Esophagus squamous epithelium (tissue), 5 donors: ENCODE measurements at places on chromosomes 2 and 18.

DNA sequence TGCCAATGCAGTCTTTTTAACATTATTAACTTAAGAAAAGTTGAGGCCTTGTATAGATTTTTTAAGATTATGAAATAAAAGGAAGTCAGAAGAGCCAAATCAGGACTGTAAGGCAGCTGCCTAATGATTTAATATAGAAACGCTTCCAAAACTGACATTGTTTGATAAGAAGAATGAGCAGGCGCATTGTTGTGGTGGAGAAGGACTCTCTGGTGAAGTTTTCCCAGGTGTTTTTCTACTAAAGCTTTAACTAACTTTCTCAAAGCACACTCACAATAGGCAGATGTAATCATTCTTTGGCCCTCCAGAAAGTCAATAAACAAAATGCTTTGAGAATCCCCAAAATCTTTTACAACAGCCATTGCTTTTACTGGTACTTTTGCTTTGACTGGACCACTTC lies 288.6 kb upstream of the FIGN start:
- no peaks in the 10 kb centered on the region for H3K27me3 ChIP-seq
- no peak overlapping the region for H3K27ac ChIP-seq
- no peaks in the 10 kb centered on the region for H3K4me1 ChIP-seq
- H3K4me3 ChIP-seq, result no peak overlapping the region
- no peaks in the 10 kb centered on the region for H3K36me3 ChIP-seq

DNA sequence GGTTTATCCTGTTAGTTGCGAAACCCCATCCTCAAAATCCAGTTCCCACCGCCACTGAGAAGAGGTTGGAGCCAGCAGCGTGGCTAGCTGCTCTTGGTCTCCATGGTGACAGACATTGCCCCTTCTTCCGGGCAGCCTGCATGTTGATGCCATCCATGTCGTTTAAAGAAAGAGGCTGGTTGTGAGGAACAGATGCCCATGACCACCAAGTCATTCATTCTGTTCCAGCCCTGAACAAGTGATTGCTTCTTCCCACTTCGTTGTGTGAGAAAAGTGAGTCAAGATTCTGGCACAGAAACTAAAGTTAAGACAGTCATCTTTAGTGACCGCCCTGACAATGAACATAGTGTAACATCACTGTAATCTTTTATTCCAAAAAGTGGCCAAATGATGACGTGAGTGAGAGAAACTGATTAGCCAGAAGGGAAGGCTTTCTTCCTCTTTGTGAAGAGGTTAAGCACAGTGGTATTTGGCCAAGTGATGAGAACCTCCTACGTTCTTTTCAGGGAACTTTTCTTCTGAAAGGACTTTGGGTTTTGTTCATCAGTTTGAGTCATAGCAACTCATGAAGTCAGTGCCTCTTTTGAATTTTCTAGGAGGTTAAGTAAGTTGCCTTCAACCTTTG lies 272.5 kb downstream of the GALR1 start:
- no peaks in the 10 kb centered on the region for H3K36me3 ChIP-seq
- no peak overlapping the region for H3K4me3 ChIP-seq
- DNase-seq, result no peak
- no peaks in the 10 kb centered on the region for H3K4me1 ChIP-seq

DNA sequence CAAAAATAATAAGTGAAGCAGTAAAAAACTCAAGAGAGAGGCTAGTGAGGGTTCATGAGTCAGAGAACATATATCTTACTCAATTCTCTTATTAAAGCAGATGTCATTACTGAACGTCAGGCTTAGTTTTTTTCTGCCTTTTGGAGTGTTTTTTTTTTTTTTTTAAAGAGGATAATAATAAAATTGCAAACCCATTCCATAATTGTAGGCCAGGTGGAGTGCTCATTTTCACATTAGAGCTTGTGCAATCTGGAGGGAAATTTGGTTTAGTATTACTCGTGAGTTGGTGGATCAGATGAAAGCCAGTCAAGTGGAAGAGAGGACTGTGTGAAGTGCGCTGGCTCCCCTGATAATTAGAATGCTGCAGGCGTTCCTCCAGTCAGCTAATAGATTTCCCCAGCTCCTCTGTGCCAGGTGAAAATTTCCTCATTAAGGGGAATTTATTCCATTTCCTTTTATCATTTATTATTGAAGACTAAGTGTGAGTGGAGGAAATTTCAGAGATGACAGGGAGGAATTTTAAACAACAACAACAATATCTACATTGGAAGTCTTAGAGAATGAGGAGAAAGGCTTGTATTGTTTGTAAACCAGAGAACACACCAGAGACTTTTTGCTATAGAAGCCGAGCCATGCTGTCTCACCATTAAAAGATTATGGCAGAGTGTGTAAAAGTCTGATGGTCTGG lies 74.6 kb downstream of the CPS1 start:
- H3K36me3 ChIP-seq, result no peaks in the 10 kb centered on the region
- H3K4me1 ChIP-seq, result no peaks in the 10 kb centered on the region
- no peak for DNase-seq
- no peak overlapping the region for H3K4me3 ChIP-seq
- no peak overlapping the region for H3K27ac ChIP-seq
- H3K27me3 ChIP-seq, result no peaks in the 10 kb centered on the region

- DNase-seq, result no peak
- H3K27ac ChIP-seq, result no peak overlapping the region
- H3K27me3 ChIP-seq, result no peaks in the 10 kb centered on the region
- H3K36me3 ChIP-seq, result peaks cover 16% of the 10 kb centered on the region
- peak overlapping the region; percentile 93 for H3K4me3 ChIP-seq
Observed at GRCh38 chr2:85324639-85325465, 2.9 kb downstream of the TGOLN2 start.

DNA sequence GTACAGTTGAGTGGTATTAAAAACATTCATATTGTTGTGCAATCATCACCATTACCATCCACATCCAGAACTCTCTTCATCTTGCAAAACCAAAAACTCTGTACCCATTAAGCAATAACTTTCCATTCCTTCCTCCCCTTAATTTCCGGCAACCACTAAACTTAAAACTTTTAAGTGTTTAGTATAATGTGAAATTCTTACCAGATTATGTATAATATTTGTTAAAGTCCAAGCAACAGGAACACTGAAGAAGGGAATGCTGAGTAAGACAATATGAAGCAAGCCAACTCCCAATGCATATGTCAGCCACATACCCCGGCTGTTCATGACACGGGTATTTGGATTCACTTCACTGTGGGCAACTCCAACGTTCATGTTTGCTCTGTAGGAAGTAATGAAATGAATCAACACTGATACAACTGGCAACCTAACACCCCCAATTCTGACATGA lies 1.9 kb downstream of the ORMDL1 start:
- no peak overlapping the region for H3K27ac ChIP-seq
- H3K4me1 ChIP-seq, result peaks cover 19% of the 10 kb centered on the region
- H3K27me3 ChIP-seq, result no peaks in the 10 kb centered on the region
- peaks cover 8% of the 10 kb centered on the region for H3K36me3 ChIP-seq
- no peak for DNase-seq

- H3K36me3 ChIP-seq, result no peaks in the 10 kb centered on the region
- H3K27ac ChIP-seq, result no peak overlapping the region
- H3K4me1 ChIP-seq, result no peaks in the 10 kb centered on the region
- no peaks in the 10 kb centered on the region for H3K27me3 ChIP-seq
- DNase-seq, result no peak
Observed at GRCh38 chr2:16186661-16187481, 246.5 kb downstream of the MYCN start.

- H3K4me1 ChIP-seq, result peaks cover 5% of the 10 kb centered on the region
- no peak overlapping the region for H3K27ac ChIP-seq
- no peak for DNase-seq
- no peaks in the 10 kb centered on the region for H3K36me3 ChIP-seq
Observed at GRCh38 chr2:127679680-127680361, 4.5 kb upstream of the LIMS2 start.

DNA sequence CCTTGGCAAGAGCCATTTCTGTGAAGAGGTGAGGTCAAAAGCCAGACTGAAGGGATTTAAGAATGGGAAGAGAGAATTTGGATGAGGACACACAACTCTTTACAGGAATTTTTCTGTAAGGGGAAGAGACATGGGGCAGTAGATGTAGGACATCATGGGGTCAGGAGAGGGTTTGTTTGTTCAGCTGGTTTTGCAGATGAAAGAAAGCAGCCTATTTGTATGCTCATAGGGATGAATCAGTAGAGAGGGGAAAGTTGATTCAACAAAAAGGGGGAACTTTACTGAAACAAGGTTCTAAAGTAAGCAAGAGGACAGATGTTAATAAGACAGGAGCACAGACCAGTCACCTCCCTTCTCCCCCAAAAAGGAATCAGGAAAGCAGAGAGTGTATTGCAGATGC lies 11.2 kb downstream of the SCG2 start:
- H3K36me3 ChIP-seq, result no peaks in the 10 kb centered on the region
- no peaks in the 10 kb centered on the region for H3K27me3 ChIP-seq
- no peak overlapping the region for H3K4me3 ChIP-seq
- no peak for DNase-seq

GRCh38 chr2:33457556-33458247 lies 18.7 kb upstream of the RASGRP3 start:
- H3K36me3 ChIP-seq, result no peaks in the 10 kb centered on the region
- DNase-seq, result no peak
- H3K4me3 ChIP-seq, result no peak overlapping the region
- no peaks in the 10 kb centered on the region for H3K27me3 ChIP-seq
- H3K27ac ChIP-seq, result peak overlapping the region; percentile 45

DNA sequence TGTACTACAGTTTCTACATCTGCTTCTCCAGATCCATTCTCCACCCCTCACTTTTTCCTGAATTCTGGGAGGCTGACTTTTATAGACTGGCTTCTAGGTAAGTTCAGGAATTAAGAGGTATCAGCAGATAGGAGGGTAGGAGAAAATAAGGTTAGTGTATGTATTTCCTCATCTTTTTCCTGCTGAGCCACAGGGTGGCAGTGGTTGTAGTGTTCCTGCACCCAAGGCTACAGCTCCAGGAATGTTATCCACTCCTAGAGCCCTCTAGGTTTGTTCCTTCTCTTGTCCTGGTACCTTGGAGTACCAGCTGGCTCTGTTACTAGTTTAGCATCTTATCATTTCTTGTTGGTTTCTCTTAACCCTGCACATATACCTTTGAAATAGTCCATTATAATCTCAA lies 40.7 kb upstream of the C2orf66 start:
- no peak for DNase-seq
- no peak overlapping the region for H3K4me3 ChIP-seq
- H3K27ac ChIP-seq, result no peak overlapping the region

- no peaks in the 10 kb centered on the region for H3K27me3 ChIP-seq
- no peak for DNase-seq
- peak overlapping the region; percentile 60 for H3K27ac ChIP-seq
- no peak overlapping the region for H3K4me3 ChIP-seq
- H3K36me3 ChIP-seq, result no peaks in the 10 kb centered on the region
- no peaks in the 10 kb centered on the region for H3K4me1 ChIP-seq
Observed at GRCh38 chr2:238645095-238645494, 202.8 kb upstream of the TWIST2 start.

- H3K4me1 ChIP-seq, result peaks cover 4% of the 10 kb centered on the region
- no peak for DNase-seq
- H3K27me3 ChIP-seq, result no peaks in the 10 kb centered on the region
- H3K27ac ChIP-seq, result no peak overlapping the region
Observed at GRCh38 chr18:58960508-58960907, 95.8 kb downstream of the ZNF532 start.

- peak overlapping the region; percentile 68 for H3K27ac ChIP-seq
- DNase-seq, result no peak
- H3K4me1 ChIP-seq, result peaks cover 3% of the 10 kb centered on the region
Observed at GRCh38 chr2:23453836-23454460, 69.0 kb downstream of the KLHL29 start.

GRCh38 chr18:59139291-59139614 lies 431 bp upstream of the SEC11C start:
- H3K4me3 ChIP-seq, result peak overlapping the region; percentile 94
- no peaks in the 10 kb centered on the region for H3K36me3 ChIP-seq
- H3K27me3 ChIP-seq, result no peaks in the 10 kb centered on the region
- peaks cover 14% of the 10 kb centered on the region for H3K4me1 ChIP-seq

GRCh38 chr18:55206927-55207326 lies 247.7 kb upstream of the CCDC68 start:
- no peaks in the 10 kb centered on the region for H3K4me1 ChIP-seq
- no peak overlapping the region for H3K4me3 ChIP-seq
- no peaks in the 10 kb centered on the region for H3K27me3 ChIP-seq
- no peaks in the 10 kb centered on the region for H3K36me3 ChIP-seq

DNA sequence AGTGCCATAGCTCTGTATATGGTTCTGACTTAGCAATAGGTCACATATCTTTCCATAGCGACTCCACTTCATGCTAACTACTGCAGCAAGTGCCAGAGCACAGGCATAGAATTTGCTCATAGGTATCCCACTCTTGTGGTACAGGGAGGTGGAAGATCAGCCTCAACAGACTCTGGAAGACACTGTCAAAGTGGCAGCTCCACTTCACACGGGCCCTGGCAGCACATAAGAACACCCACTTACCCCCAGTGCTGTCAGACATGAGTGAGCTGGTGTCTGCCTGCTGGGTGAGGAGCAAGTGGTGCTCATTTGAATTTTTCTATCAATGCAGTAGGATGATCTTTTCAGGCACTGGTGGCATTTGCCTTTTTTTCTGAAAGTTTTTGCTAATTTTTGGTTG lies 48.6 kb downstream of the BCL2L11 start:
- H3K27me3 ChIP-seq, result no peaks in the 10 kb centered on the region
- DNase-seq, result no peak
- no peak overlapping the region for H3K27ac ChIP-seq
- peaks cover 35% of the 10 kb centered on the region for H3K4me1 ChIP-seq
- H3K4me3 ChIP-seq, result no peak overlapping the region
- H3K36me3 ChIP-seq, result no peaks in the 10 kb centered on the region

- no peak overlapping the region for H3K27ac ChIP-seq
- H3K4me1 ChIP-seq, result peaks cover 14% of the 10 kb centered on the region
- H3K27me3 ChIP-seq, result no peaks in the 10 kb centered on the region
Observed at GRCh38 chr2:176917-177316, 86.9 kb downstream of the SH3YL1 start.

DNA sequence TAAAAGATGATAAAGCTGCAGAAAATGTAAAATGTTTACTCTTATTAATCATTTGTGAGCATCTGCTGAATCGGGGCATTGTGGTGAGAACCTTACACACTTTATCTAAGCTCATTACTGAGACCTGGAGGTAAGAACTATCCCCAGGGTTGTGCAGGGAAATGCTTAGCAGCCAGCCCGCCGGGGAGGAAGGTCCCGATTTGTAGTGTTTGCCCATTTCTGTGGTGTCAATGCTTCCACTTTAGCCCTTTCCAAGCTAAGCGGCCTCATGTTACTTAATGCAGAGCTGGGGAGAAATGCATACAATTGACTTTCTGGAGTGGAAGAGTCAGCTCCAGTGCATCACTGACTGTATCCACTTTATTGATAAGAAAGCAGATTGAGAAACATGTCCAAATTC lies 20.8 kb upstream of the KCNK3 start:
- no peak overlapping the region for H3K4me3 ChIP-seq
- DNase-seq, result no peak
- H3K4me1 ChIP-seq, result no peaks in the 10 kb centered on the region
- no peaks in the 10 kb centered on the region for H3K36me3 ChIP-seq

DNA sequence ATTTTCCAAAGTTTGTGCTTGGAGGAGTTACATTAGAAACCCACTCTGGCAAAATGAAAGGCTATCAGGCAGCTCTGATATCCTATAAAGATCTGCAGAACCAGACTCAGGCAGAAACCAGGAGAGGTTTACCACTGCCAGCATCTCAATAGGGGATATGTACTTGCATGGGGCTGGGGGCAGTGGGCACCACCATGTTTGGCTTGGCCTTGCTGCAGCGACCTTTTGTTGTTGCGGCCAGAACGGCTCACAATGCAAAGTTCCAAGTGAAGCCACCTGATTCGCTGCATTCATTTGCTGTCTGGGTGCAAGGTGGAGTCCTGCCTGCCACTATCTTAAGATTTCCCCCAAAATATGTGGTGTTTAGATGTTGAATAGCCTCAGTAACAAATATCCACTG lies 81.3 kb downstream of the COPS8 start:
- H3K27me3 ChIP-seq, result no peaks in the 10 kb centered on the region
- H3K27ac ChIP-seq, result no peak overlapping the region
- no peaks in the 10 kb centered on the region for H3K36me3 ChIP-seq
- no peak overlapping the region for H3K4me3 ChIP-seq
